ELF-1 (cell line): ENCODE measurements at places on chromosomes 7 and 10.

- DNase-seq: no peak
These were observed 203.2 kb downstream of the AHR start for GRCh38 chr7:17501441-17502212.

GRCh38 chr7:91776171-91776570, 104.3 kb downstream of the MTERF1 start:
- no peak for DNase-seq

- DNase-seq: no peak
These were observed 3.7 kb downstream of the GCC1 start for GRCh38 chr7:127581716-127582115.

DNA sequence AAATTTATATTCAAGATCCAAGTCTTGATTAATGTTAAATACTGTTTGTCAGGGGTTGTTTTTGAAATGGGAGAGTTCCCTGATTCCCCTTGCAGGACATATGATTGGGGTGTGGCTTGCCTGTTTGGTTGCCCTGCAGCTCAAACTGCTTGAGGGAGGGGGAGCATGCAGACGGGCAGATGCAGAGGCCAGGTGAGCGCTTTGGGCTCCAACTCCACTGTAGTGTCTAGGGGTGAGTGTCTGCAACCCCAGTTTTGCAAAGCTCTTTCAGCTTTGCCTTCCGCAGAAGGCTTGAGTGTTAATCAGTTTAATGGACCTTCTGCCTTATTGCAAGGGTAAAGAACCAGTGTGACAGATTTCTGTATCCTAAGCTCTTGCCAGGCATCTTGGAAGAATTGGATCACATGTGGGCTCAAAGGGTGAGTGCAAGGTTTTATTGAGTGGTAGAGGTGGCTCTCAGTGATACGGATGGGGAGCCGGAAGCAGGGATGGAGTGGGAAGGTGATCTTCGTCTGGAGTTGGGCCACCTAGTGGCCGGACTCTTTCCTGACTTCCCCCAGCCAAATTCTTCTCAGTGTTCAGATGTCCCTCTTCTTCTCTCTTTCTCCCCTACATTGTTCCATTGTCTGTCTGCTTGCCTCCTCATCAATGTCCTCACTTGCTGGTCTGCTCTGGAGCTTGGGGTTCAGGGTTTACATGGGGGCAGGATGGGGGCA, 479.7 kb downstream of the ATRNL1 start:
- peak; percentile 39 for DNase-seq

DNA sequence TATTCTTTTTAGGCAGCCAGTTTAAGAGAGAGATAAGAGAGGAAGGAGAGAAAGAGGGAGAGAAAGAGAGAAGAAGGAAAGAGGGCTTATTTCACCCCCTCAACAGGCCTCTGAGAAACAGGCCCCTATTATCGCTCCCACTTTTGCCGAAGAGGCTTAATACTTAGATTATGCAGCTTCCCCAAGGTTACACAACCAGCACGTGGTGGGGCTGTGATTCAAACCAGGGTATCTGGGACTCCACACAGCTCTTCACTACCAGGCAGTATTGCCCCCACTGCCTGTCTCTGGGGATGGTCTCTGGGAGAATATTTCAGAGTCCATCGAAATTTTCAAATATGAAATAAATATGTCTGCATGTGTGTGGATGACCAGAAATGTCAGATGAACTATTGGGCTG, 3.0 kb downstream of the GIMAP1 start:
- DNase-seq: no peak

- no peak for DNase-seq
These were observed 113.2 kb upstream of the IFRD1 start for GRCh38 chr7:112336936-112337576.

DNA sequence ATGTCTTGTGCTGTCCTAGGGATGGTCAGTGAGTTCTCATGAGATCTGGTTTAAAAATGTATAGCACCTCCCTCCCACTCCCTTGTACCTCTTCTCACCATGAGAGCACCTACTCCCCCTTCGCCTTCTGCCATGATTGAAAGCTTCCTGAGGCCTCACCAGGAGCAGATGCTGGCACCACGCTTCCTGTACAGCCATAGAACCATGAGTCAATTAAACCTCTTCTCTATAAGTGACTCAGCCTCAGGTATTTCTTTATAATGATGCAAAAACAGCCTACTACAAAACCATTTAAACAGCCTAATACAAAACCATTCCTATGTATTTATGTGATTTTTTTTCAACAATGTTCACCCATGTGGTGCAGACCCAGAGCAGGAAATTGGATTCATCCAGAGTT, 32.0 kb downstream of the KDM7A start:
- no peak for DNase-seq

GRCh38 chr7:113040849-113041248, 45.8 kb downstream of the GPR85 start:
- DNase-seq: no peak

- peak; percentile 34 for DNase-seq
These were observed 53.8 kb downstream of the RBM17 start for GRCh38 chr10:6142644-6143043.

GRCh38 chr10:89916468-89917215, 215.3 kb downstream of the KIF20B start:
- no peak for DNase-seq

DNA sequence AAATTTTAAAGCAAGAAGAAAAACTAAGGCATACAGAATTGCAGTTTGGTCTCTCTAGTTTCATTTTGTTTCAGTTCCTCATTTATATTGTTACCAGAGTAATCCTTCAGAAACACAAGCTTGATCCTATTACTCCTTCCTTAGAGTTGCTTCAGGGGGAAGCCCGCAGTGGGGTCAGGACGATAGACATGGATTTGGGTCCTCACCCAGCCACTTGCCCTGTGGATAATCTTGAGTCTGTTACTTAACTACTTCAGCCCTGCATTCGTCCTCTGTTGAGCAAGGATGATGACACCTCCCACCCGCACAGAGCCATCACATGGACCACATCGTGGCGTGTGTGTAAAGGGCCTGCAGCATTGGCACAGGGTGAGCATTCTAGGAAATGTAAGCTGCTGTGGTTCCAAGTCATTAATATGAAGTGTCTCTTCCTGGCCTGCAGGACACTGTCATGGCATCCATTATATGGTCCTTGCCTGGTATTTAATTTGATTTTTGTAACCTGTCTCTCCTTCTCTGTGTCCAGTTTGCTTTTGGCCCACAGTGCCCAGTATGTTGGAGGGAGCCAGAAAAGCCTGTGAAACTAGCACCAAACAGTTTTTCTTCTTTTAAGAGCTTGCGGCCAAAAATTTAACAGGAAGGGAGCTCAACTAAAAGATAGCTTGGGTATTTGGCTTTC, 111.2 kb downstream of the EEPD1 start:
- DNase-seq: no peak

DNA sequence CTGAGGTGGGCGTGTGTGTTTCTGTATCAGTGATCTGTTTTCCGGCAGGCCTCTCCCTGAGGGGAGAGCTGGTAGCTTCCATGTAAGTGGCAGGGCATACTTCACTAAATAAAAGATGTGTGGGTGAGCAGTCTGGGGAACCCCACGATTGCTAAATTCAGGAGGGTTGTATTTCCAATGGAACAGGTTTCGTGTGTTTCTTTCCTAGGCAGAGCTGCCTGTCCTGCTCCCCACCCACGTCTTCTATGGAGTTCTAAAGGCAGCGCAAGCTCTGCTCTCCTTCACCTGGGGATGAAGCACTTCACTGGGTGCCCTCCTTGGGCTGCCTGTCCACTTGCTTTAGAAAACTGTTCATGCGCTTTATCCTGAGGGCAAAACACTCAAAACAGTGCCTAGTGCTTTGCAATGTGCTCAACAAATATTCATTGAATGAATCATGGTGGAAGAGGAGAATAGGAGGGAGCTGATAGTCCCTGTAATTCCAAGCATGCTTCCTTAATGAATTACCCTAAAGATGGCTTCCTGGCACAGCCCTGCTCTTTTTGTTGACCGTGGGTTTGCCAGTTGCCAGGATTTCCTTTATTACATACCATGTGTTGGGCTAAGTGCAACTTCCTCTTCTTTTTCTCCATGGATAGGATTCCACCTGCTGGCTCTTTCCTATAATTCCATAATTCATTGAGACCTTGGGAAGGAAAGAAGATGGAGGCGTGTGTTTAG, 50.6 kb upstream of the SRPK2 start:
- DNase-seq: peak; percentile 63

DNA sequence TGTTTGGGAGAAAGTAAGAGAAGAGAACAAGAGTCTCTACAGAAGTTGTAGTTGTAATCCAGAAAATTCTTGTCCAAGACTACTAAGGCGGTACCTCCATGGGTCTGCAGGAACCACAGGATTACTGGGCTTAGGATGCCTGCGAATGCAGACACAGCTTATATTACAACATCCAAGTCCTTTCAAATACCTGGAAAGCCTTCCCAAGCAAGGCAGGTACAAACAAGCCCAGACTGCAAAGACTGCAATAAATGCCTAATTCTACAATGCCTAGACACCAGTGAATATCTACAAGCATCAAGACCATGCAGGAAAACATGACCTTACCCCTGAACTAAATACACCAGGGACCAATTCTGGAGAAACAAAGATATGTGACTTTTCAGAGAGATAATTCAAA, 178.2 kb downstream of the ARL4A start:
- DNase-seq: no peak

- DNase-seq: no peak
These were observed 1.0 kb downstream of the ATE1 start for GRCh38 chr10:121926671-121927317.

- no peak for DNase-seq
These were observed 1605.4 kb upstream of the LRRTM3 start for GRCh38 chr10:65320236-65321026.

- DNase-seq: peak; percentile 36
These were observed 35.3 kb upstream of the CYTH3 start for GRCh38 chr7:6307762-6308161.

- DNase-seq: no peak
These were observed 190.7 kb upstream of the SH2B2 start for GRCh38 chr7:102096012-102096332.

DNA sequence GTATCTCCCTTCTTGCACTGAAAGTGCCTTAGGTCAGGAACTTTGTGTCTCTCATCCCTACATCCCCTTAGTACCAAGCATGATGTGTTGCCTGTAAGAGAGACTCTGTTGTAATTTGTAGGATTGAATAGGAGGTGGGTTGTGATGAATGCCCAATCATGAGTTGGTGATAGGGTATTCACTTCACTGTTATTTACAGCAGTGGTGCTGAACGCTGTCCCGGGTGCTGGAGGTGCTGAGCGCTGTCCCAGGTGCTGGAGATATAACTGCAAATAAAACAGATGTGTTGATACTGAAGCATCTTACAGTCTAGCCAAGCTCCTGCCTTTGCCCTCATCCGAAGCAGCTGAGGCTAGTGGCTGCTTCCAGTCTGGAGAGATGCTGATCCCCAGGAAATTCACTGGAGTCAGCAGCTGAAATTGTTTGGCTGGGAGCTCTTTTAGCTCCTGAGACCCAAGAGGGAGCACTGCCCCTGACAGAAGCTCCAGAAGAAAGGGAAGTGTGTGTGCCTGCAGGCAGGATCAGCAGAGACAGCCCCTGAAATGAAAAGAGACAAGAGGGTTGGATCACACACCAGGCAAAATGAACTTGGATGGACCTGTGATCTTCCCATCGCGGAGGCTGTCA, 183.4 kb downstream of the SORCS3 start:
- DNase-seq: peak; percentile 26

- no peak for DNase-seq
These were observed 52.3 kb upstream of the MYL10 start for GRCh38 chr7:101681170-101682007.

GRCh38 chr10:98666276-98666675, 219.5 kb upstream of the HPS1 start:
- DNase-seq: no peak

GRCh38 chr7:129831424-129832058, 121.2 kb downstream of the UBE2H start:
- peak; percentile 65 for DNase-seq

DNA sequence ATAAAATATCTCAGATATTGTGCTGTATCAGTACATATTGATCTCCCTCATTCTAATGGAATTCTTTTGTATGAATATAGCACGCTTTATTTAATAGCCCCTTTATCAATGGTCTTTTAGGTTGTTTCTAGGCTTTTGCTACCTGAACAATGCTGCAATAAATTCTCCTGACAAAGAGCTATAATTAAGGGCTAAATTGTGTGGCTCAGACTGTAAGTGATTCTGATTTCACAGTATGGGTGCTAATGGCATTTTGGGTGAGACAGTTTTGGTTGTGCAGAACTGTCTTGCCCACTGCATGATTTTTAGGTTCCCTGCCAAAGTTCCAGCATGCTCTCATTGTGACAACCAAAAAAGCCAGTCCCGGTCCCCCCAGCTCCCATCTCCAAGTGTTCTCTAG, 363.2 kb downstream of the REEP3 start:
- no peak for DNase-seq

GRCh38 chr7:157739650-157740049, 402.8 kb downstream of the DNAJB6 start:
- no peak for DNase-seq

DNA sequence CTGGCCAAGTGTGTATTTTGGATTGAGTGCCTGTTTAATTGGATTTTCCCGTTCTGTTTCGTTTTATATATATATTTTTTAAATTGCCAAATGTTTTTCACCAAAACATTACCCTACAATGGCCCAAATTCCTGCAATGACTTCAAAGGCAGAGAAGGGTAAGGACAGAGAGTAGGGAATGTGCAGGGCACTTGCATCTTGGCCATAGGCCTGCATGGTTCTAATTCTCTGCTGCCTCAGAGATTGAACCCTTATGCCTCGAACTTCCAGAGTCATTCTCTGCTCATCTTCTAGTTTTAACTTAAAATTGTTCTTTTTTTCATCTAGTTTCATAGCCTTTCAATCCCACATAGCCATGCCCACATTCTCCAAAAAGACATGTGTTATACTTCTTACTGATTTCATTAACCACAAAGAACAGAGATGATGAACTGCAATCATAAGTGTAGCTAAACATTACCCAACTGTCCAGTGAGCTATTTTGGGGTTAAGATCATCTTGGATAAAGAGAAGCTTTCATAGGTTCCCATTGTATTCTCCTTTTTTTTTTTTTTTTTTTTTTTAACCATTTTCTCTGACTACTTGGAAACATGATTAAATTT, 177.6 kb downstream of the PLXDC2 start:
- DNase-seq: no peak

- DNase-seq: no peak
These were observed 7.2 kb upstream of the CHCHD1 start for GRCh38 chr10:73774637-73775036.

GRCh38 chr7:151017953-151018420, 6.3 kb downstream of the ATG9B start:
- DNase-seq: peak; percentile 95

DNA sequence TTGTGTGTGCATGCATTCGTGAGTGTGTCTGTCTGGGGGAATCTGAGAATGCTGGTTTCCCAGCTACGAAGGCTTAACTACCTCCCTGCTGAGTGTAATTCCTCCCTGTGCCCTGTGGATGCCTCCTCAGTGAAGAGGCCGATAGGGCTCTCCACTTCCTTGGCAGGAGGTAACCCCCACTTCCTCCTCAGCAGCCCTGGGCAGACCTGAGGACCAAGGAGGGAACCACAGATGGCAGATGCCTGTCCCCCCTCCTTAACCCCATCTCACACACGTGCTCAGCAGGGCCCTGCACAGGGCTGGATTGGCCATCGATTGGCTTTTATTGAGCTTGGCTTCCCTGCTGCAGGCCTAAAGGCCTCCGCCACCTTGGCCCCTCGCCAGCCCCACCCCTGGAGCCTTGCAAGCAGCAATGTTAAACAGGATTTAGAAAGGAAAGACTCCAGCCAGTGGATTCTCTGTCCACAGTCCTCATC, 45.6 kb upstream of the LRRC4 start:
- no peak for DNase-seq
